ENCODE measurements at places on chromosomes 12 and 14.

DNA sequence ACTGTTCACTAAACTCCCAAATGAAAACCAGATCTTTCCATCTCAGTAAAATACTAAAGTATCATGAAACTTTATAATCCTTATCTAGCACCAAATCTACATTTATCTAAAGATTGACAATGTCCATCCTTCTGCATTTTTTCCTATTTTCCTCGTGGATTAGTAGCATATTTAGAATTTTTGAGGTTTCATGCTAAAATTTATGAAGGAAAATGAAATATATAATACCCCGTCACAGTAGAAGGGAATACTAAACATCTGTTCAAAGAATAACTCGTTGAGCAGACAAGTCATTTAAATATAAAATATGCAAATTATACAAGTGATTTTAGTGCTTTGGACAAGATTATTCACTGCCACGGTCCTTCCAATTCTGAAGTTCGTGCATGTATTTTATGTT, 122.7 kb upstream of the SLCO1C1 start:
- no peak for DNase-seq

DNA sequence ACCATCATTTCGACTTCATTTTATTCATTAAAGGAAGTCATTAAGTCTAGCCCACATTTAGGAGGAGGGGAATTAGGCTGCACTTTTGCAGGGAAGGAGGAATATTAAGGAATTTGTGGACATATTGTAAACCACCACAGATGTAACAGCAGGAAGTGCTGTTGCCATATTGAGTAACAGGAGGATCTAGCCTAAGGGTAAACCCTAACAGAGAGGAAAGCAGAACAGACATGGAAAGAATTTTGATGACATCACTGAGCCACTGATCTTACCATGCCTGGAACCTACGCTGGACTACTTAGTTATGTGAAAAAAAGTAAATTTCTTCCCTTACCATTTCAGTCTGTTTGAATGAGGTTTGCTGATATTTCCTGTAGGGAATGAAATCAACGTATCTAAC, 100.7 kb upstream of the ATF7IP start:
- DNase-seq: no peak

DNA sequence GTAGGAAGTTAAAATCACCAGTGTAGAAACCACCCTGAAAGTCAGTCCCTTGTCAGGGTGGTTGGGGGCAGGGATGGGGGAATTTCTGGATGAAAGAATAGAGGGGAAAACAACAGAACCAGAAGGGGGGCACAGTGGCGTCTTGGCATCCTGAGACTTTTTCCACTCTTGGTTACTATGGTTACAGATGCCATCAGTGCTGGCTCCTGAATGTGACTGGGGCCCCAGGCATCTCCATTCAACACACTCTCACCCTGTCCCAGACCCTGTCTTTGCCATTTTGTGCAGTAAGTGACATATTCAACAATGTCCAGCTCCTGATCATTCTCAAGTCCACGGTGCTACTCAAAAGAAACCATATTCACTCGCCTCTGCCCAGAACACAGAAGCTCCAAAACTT, 11.3 kb downstream of the KCNK10 start:
- DNase-seq: no peak

DNA sequence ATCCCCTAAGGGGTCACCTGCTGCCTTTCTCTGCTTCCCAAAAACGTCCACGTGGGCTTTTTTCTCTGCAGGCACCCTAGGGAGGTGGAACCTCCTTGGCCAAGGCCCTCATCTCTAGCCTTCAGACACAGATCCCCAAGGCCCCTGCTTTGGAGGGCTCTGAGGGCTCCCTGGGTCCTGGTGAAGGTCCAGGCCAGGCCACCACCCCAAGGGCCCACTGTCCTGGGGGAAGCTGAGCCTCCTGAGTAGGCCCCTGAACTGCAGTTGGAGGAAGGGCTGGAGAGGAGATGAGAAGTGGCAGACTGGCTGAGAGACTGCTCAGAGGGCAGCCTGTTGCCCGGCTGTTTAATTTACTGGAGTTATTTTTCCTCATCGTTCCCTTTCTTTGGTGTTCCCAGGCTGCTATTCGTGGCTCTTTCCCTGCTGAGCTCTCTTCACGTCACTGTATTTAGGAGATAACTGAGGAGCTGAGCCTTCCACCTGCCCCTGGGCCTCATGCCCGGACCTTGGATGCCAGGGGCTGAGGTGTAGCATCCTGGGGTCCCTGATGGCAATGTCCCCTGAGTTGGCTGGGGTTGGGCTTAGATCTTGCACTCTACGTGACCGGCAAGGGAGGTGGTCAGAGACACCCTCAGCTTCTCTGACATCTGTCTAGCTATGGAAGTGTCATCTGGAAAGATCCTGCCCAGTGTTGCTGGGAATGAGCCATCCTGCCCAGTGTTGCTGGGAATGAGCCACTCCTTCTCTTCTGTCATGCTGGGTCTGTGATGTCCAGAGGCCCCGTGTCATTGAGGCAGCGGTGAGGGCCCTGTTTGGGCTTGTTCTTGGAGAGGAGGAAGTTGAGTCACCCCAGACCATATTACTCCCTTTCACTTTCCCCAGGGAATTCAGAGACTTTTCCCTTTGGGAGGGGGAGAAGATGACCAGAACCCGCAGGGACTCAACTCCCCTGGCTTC, 139.8 kb downstream of the TSPAN9 start:
- DNase-seq: no peak

DNA sequence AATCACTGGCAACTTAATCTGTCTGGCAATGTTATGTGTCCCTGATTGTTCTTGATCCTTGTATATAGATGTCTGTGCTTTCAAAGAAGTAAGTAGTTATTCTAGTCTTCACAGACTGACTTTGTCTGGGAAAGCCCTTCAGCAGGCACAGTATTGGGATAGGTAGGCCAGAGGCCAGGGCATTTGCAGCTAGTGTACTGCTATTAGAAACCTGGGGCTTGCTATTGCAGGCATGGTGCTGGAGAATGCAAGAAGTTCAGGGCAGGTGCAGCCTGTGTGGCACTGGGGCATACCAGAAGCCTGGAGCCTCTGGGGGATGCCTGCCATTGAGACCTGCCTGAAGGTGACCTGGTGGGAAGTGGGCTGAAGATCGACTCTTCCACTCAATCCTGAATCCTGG, 96.3 kb downstream of the TMTC3 start:
- no peak for DNase-seq

- DNase-seq: no peak
Measured at GRCh38 chr12:55908726-55909512, 18.8 kb downstream of the PYM1 start.

GRCh38 chr14:77099425-77100167, 1.5 kb downstream of the CIPC start:
- DNase-seq: peak; percentile 21

DNA sequence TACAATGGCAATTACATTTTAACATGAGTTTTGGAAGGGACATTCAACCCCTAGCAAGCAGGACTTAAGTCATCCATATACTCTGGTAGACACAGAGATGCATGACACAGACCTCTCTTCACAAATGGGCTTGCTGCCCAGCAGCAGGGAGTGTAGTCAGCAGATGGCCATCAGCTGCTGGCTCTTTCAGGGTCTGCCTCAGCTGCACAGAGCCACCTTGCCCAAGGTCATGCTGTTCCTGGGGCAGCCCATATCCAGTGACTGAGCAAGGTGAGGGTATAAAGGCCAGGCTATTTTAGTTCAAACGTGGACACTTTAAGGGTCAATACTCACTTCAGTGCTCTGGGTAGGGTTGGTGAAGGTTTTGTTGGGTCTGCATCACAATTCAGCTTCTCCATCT, 58.3 kb upstream of the JDP2 start:
- DNase-seq: no peak

- no peak for DNase-seq
Measured at GRCh38 chr14:50528000-50528399, 4.4 kb downstream of the MAP4K5 start.

GRCh38 chr12:1833596-1834028, 13.2 kb downstream of the LRTM2 start:
- DNase-seq: no peak

- DNase-seq: no peak
Measured at GRCh38 chr12:17016116-17016864, 410.3 kb upstream of the LMO3 start.

DNA sequence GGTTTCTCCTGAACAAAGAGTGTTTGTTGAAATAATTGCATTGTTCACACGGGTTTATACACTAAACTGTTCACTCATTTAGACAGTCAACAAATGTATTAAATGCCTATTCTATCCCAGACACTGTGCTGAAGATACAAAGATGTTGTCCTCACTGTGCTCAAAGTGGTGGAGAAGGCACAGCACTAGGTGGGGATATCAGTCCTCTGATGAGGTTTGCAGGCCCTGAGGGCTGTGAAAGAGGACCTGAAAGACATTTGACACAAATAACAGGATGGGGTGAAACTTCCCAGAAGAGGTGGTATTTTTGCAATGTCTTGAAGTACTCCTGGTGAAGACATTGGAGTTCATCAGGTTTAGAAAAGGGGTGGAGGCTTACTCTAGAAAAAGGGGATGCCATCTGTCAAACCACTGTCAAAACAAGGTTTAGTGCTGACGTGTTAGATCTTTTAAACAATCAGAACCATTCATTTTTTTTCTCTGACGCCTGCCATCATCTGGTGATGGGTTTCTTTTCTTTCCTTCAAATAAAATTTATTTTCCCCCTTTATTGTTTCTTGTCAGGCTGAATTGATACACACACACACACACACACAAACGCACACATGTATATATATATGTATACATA, 69.5 kb downstream of the ACSS3 start:
- DNase-seq: no peak

DNA sequence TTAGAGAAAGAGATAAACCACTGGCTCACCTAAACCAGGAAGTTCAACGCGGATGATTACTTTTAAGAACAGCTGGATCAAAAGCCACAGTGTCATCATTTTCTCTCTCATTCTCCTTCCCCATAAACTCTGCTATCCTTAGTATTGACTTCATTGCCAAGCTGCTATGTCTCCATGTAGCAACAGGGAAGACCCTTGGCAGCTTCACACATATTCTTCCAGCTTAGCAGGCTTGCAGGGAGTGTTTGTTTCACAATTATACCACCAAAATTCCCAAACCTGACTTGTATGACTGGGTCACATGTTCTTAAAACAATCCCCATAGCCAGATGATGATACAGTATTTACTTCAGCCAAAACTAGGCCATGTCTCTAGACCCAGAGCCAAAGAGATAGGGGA, 235.5 kb downstream of the PAWR start:
- DNase-seq: no peak

DNA sequence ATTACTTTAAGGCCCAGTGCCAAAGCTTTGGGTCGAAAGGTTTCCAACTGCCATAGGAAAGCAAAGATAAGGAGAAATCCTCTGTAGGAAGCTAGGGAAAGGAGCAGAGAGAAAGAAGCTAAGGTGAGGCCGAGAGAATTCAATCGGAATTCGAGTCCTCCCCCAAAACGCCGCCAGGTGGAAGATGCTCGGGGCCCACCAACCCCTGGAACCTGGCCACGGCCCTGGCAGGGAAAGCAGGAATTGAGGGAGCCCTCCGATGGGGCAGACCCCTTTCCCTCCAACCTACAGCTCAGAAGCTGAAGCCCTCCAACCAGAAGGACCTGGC, 498 bp downstream of the GMFB start:
- DNase-seq: no peak

DNA sequence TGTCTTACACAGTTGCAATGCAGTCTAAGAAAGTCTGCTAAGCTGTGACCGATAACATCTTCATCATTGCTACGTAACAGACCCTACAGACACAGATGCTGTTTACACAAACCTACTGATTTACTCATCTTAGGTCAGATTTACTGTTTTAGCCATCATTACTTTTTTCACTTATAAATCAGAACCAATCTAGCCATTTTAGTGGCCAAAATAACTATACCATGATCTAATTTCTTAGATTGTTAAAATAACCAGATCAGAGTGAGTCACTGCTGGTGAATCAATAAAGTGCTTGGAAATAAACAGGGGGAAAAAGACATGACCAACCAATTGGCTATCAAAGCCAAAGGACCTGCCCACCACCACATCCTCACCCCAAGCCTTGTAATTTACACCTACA, 57.0 kb upstream of the FOXN3 start:
- no peak for DNase-seq

DNA sequence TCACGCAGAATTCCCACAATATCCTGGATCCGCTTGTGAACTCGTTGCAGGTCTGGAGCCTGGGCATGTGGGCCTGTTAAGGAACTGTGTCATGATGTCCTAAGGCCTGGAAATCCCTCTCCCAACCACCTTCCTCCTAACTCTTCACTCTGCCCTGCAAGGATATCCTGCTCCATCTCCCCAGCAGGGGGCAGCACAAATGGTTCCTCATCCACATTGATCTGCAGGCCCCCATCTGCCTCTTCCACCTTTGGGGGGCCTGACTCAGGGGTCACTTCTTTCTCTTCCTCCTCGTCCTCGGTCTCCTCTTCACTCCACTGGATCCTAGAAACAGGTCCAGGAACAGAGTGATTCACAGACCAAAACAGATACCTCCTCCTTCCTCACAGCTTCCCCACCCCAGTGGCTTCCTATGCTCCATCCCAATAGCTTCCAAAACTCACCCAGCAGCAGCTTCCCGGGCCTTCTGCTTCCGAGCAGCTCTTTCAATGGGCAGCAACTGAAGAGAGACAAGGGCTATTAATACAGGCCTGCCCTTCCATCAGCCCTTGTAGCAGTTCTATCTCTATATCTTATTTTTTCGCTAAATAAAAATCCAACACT, 4.5 kb downstream of the NOP2 start:
- no peak for DNase-seq

DNA sequence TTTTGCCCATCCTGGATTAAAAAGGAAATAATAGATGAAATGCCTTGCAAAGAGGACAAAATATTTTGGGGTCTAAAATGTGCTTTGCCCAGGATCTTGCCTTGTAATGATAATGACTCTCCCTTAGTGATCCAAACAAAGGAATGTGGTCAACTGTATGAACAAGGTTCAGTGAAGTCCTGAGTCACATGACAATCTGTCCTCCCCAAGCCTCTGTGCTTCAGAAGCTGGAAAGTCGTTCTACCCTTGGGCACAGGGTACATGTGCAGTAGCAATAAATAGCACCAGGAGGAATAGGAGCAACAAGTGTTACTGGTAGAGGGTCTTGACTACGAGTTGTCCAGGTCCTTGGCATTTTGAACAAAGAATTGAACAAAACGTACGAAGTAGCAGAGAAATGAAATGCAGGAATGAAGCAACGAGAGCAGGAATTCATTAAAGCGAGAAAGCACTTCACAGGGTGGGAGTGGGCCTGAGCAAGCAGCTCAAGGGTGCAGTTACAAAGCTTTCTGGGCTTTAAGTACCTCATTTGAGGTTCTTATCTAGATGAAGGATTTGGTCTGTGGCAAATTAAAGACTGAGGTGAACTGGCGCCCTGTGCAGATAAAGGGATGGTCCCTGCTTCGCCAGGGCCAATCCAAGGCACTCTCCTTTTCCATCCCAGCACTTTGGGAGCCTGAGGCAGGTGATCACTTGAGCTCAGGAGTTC, 65.8 kb downstream of the RESF1 start:
- no peak for DNase-seq
